ENCODE measurements at places on chromosomes 12 and 14.

- DNase-seq: no peak
Observed at GRCh38 chr12:19440916-19441315, 1.6 kb downstream of the AEBP2 start.

DNA sequence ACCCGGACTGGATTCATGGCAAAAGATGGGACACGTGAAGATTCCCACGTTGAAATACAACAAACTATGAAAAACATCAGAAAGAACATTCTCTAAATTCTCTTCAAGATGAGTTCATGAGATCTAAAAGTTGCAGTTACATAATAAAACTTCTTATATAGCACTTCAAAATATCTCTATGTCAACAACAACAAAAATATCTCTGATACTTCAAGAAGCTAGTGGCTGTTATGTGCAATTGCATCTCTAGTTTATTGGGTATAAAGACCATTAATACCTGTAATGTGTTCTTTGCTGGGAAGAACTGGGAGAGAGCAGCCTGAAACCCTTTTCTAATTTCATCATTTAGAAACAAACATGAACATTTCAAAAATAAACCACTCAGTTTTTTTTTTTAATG lies 69.2 kb upstream of the RGS6 start:
- no peak for DNase-seq

DNA sequence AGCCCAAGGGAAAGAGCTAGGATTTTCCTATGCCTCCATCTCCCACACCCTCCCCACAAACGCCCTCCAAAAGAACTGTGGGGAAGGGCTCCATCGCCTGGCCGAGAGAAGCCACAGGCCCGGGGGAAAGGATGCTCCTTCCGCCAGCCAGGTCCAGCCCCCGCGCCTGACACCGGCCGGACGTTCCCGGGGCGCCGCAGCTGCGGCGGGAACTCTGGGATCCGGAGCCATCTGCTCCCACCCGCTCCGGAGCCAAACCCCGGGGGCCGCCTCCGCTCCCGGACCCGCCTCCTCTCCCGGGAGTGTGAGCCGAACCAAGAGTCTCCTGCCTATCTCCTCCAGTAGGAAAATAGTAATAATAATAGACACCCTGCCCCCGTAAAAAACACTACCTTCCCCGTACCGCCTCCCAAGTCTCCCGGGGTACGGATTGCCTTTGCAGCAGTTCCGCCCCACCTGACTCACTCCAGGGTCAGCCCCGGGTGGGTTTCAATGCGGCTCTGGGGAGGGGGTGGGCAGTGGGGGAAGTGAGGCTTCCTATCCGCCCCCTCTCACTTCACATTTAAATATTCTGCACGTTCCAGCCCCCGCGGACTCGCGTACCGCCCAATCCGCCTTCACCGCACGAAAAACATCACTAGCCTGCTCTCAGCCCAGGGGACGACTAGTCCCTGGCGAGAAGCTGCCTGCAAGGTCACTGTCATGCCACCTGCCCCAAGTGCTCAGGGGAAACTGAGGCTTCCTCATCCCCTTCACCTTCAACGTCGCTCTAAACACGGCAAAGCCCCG lies 2.4 kb downstream of the AGAP2 start:
- no peak for DNase-seq

DNA sequence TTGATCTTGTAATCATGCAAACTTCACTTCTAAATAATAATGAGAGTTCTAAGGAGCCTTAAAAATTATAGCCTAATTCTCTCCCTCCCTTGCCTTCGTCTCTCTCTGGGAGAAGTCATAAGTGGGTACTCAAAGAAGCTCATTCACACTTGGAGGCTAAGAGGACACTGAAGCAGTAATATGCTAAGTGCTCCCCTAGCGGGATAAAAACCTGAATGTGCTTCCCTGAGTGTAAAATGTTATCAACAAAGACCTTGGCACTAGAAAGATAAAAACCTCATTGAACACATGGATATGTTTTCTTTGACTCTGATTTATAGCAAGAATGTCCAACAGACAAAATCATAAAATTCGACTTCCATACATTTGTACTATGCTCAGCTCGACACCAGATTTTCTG lies 337.9 kb upstream of the NOVA1 start:
- no peak for DNase-seq

DNA sequence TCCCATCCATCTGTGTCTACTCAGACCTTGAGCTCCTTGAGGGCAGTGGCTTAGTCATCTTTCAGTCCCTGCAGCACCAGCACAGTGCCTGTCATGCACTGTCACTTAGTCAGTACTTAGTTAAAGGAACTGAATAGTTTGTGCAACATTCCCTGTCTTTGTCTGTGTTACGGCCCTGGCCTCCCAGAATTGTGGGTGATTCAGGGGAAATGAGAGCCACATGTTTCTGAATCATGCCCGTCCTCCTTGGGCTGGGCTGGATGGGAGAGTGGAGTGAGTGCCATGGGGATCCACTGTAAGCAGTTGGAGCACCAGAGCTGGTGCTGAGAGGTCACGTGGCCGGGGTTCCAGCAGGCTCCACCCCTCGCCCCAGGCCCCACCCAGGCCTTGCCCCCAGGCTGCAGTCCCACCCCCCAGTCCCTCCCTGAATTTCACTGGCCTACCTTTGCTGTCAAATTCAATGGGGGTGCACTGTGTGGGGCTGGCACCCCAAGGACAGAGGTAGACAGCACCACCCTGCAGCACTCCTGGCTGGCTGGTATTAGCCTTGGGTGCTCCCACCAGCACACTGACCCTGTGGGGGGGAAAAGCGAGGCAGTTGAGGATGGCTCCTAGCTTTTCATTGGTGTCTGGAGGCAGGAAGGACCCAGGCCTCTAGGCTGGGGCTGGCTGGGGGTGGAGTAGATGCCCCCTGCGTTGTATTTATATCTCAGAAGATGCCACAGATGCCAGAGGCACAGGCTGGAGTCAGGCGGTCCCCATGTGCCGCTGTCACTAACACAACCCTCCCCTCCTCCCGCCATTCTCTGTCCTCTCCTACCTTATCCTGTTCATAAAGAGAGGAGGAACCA lies 7.5 kb downstream of the ITGA5 start:
- peak; percentile 56 for DNase-seq

DNA sequence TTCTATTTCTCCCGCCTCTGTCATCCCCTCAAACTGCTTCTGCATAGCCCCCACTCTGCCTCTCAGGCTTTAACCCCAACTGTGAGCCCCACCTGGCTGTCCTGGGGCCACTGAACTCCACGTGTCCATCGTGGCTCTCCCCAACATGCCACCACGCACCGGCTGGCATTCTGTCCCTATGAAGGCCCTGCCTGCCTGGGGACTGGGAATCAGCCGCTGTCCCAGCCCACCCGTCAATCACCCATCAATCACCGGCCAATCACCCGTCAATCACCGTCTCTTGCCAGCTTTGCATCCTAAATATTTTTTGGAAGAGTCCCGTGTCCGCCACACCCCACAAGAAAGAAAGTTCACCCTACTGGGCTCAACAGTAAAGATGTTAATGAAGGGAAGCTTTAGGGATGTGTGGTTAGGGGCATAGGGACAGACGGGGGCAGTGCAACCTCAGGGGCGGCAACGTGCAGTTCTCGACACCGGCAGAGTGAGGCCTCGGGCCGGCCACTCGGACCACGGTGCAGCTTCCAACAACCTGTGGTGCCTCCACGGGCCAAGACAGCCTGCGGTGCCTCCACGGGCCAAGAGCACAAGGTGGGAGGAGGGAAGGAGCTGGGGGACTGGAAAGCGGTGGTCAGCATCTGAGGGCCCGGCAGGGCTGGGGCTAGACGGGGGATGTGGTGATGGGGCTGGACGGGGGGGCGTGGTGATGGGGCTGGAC lies 85.6 kb downstream of the GALNT9 start:
- no peak for DNase-seq

DNA sequence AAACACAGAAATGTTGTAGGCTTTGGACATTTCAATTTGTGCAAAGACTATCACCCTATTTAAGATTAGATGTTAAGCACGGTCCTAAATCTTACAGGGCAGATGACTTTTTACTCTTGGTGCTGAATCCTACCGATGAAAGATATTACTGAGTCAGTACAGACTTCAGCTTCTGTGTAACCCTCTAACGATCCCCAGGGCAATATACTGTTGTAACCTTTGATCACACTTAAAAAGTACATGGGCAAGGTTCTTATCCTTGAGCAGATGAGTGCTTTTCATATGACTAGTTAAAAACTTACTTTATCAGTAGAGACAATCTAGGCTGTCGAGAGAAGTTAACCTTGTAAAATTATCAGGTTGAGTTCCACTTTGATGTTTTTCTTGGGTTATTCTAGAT lies 22.5 kb downstream of the PDE3A start:
- DNase-seq: no peak

Data from stimulated activated CD4-positive, alpha-beta T cell treated with anti-CD3 and anti-CD28 coated beads, Interleukin-4, amount 100 ng/mL, for 1 hour (primary cell).